Caudate nucleus (tissue), 63 donors: ENCODE measurements at places on chromosomes 16 and 17.

DNA sequence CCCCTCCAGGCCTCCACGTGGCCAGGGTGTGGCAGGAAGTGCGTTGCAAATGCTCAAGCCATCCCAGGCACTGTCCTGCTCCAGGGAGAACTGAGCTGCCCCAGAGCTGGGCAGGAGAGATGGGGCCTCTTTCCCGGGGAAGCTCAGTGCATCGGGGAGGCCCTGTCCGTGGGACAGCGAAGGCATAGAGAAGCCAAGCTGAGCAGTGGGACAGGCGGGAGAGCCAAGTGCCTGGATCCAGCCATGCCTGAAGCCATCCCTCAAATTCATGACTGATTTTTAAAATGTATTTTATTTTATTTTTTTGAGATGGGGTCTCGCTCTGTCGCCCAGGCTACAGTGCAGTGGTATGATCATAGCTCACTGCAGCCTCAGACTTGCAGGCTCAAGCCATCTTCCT is 25.4 kb upstream of the SSTR5 start:
- DNase-seq, result no peak

GRCh38 chr16:50265260-50265659 is 1.1 kb upstream of the ADCY7 start:
- DNase-seq, result no peak

DNA sequence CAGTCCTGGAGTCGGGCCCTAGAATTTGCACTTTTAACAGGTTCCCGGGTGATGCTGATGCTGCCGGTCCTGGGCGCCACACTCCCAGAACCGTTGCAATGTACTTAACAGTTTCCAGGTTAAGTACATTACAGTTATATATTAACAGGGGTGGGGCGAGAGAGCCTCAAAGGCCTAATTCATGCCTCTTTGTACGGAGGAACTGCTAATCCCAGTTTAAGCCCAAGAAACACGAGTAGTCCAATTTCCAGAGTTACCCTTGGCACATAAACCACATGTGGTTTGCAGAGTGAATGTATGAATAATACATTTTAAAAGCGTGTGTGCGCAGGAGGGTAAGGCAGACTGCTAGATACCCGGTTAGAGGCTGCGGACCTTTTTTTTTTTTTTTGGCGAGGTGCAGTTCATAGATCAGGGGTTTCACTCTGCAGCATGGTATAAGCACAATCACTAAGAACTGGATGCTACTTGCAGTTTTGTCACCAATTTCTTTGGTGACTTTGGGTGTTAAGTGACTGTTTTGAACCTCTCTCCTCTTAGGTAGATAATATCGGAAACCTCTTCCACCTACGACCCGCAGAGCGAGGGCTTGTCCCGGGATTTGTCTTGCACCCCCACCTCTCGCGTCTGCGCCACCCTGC is 713 bp downstream of the COX11 start:
- no peak for DNase-seq

DNA sequence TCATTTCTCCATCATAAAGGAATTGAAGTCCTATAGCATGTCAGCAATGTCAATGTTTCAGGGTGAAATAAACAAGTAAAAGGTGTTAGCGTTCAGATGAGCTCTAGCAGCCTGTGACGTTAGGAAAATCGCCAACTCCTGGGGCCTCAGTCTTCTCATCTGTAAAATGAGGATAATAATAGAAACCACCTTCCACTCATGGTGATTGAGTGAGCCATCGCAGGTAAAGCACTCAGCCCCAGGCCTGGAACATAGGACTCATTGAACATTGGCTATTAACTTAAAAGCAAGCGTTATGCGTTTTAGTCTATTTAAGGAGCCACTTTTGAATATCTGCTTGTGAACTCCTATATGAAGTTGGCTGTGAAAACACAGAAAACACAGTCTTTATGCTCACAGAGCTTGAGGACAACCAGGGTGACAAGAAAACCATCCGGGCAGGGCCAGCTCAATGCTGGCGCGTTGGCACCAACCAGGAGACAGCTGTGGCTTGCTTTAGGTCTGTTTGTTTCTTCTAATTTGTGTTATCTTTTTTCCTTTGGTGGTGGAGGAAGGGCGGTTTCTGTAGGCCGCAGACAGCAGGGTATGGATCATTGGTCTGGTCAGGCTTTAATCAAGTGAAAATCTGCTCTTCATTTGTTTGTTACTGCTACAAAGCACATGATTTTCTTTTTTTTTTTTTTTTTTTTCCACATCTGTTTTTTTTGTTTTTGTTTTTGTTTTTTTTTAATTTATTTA is 35.7 kb upstream of the MED9 start:
- no peak for DNase-seq

- DNase-seq, result no peak
Observed at GRCh38 chr17:33039874-33040273, 48.2 kb downstream of the SPACA3 start.
